ENCODE measurements at places on chromosomes 5 and 9.
A peak's percentile ranks its signal among the peaks of the same experiment; 100 is the strongest.

DNA sequence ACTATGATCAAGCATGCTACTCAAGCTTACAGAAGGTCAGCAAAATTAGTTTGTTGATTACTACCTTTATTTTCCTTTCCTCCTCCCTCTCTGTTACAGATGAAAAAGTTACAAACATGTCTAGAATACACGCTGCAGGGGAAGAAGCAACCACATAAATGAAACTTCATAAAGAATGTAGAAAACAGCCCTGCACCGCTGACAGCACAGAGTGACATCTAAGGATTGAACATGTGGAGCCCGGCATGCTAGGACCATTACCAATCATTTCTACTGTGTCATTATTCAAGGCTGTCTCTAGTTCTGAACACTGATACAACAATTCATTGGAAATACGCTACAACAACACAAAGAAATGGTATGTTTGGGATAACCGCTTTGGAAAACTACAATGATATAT, 261.1 kb downstream of the MLLT3 start:
- no peak for DNase-seq

- DNase-seq, result no peak
These were observed 9.7 kb downstream of the FAXDC2 start for GRCh38 chr5:154840435-154841272.

DNA sequence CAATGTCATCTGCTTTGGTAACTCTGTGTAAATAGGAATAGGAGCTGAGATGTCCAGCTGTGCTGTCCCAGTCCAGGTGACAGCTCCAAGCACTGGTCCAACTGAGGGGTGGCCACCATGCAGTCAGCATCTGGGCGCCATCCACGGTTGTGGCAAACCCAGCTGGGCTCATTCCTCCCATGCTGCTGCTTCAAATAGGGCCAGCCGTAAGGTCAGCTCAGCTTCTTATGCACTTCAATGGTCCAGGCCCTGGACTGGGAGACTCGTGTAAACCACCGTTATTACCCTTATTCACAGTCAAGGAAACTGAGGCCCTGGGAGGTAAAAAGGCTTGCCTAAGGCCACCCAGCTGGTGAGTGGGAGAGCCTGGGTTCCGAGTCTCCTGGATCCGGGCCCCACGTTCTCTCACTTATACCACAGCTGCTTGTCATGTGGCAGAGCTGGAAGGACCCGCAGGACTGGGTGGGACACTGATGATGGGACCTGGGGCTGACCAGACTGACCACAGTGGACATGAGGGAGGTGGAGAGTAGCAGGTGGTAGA, 38.7 kb upstream of the ANGPTL2 start:
- DNase-seq, result no peak

DNA sequence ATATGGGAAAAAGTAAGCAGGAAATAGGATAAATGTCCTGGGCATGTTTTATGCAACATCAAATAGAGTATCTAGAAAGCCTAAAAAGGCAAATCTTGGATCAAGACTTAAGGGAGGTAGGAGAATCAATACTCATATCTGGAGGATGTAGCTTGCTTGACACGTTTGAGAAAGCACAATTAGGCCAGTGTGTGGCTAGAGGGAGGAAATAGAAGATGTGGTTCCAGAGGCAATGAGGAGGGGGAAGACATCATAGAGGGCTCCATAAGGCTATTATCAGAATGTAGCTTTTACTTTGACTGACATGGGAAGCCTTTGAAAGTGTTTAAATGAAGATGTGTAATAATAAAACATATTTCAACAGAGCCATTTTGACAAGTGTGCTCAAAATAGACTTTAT, 200.7 kb upstream of the CDH12 start:
- no peak for DNase-seq

DNA sequence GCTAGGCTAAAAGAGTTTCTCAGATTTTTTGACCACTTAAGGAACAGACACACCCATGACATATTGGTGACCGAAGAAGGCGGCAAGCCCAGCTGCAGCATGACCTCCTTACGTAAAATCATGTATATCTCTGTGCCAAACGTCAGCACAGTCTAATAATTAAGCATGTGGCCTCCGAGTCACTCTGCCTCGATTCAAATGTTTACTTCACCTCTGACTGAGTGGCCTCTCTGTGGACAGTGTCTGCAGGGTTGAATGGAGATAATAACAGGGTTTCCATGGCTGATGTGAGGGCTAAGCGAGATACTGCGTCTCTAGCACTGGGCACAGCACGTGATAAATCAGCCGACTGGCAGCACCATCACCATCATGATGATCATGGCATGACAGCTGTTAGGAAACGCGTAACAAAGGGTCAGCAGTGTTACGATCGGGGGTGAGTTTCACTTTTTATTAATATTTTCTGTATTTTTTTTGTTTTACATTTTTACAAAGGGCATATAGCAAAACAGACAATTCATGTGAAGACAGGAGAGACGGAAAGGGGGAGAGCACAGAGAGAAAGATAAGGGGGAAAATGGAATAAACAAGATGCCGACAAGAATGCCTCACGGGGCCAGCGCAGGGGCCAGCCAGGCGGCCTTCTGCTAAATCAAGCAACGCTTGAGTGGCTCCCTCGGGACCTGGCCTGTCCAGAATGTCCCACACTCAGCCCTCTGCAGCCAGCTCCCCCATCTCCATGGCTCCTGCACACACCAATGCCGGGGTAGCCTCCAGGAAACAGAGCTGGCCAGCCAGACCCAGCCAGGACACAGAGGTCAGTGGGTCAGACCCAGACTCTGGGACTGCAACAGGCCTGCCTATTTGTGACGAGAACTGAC, 60.3 kb downstream of the ADAMTS2 start:
- no peak for DNase-seq

GRCh38 chr5:113221294-113222176, 213.3 kb downstream of the TSSK1B start:
- no peak for DNase-seq

GRCh38 chr9:90979138-90979551, 177.5 kb downstream of the SYK start:
- no peak for DNase-seq

DNA sequence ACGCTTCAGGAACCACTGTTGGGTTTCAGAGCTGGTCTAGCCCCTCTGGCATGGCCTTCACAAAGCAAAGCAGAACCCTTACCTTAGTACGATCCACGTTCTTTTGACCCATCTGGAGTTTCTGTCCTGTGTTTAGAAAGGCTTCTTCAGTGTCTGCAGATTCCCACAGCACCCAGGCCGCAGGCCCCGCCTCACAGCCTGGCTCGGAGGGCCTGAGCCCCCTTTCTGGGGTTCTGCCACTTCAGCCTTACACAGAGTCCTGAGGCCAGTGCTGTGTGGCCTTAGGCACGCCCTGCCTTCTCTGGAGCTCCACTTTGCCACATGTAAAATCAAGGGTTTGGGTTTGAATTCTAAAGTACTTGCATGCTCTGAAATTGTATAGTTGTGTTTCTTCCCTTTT, 31.6 kb upstream of the PRDM12 start:
- DNase-seq, result no peak

DNA sequence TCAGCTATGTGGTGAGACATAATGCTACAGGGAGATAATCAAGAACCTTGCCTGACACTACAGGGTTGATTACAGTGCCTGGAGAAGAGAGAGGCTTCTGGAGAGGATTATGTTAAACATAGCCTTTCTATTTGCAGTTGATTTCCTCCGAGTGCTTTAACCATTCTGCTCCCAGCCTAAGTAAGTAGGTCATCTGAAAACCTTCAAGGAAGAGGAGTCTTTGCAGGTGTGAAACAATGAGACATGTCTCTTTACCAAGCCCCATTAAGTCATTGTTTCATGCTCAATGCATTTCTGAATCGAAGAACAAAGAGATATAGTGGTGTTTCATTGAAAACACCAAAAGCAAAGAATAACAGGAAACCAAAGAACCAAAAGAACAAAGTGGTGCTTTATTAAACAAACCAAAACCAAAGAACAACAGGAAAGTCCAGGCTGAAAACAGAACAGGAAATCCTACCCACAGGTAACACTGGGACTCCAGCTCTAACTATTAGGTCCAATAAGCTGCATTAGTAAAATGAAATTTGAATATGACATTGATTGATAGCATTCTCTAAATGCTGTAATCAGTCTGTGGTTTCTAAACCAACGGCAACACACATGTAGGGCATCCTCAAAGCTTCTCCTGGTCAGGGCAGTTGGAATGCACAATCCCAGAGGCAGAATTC, 113.3 kb upstream of the SPATA31D4 start:
- DNase-seq, result no peak

DNA sequence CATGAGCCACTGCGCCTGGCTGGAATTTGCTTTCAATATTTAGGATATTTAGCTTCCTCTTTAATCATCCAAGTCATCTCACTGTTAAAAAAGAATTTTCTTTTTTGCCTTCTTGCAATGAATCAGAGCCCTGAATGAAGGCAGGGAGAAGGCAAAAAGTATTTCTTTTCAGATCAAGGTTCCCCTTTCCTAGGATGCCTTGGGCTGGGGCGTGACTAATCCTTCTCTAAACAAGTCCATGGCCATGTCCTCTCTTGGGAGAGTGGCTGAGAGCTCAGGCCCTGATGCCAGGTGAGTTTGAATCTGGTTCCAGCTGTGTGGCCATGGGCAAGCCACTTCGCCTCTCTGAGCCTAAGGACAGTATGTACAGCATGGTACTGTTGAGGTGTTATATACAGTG, 84.8 kb upstream of the NEURL1B start:
- DNase-seq, result no peak

GRCh38 chr9:437066-437465, 222.4 kb downstream of the DOCK8 start:
- DNase-seq, result no peak

GRCh38 chr5:86917117-86917579, 299.4 kb downstream of the COX7C start:
- no peak for DNase-seq

DNA sequence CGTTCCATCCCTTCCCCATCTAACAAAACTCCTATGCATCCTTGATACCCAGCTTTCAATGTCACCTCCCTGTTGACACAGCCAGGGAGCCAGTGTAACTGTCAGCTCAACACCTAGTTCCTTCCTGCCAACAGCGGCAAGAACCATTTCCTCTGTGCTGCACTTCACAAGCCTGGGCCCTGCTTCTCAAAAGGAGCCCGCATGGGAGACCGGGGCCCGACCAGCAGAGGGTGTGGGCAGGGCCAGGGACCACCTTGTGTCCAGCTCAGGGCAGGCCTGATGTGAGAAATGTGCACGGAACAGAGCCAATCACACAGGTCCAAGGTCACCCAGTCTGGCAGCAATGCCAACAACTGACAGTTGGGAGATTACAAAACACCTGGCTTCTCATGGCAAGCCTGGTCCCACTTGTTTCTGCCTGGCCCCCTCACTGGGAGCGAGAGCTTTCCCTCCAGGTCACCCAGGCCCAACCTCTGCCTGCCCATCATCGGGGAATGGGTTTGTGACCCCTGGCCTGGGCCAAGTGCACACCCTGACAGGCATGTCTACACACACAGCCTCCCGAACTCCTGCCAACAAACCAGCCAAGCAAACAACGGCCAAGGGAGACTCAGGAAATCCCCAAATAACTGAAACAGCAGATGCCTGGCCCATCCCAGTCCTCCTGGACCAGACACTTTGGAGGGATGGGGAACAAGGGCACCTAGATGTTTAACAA, 3.1 kb downstream of the RNF44 start:
- peak; percentile 54 for DNase-seq

GRCh38 chr5:39912906-39913305, 488.1 kb upstream of the DAB2 start:
- DNase-seq, result no peak

- no peak for DNase-seq
These were observed 55.7 kb downstream of the LHFPL2 start for GRCh38 chr5:78592735-78593386.

DNA sequence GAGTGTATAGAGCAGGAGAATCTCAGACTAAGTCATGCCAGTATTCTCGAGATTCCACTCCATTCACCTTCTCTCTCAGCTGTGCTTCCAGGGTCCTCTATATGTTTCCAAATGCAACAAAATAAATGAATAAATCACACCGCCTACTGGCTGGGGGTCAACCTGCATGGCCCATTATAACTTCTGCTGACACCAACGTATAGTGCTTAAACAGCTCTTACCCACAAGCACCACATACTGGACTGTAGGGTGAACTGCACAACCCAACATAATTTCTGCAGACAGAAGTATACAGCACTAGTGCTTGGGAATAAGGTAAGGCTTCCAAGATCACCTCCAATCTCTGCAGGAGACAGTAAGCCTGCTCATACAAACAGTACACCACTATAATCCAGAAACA, 33.1 kb upstream of the HTR4 start:
- DNase-seq, result no peak

GRCh38 chr5:53480416-53481158, at the start of gene FST:
TSS of gene FST (plus strand) at chr5:53480629. CDS start at chr5:53480792, 163 bp downstream.
- DNase-seq, result no peak

DNA sequence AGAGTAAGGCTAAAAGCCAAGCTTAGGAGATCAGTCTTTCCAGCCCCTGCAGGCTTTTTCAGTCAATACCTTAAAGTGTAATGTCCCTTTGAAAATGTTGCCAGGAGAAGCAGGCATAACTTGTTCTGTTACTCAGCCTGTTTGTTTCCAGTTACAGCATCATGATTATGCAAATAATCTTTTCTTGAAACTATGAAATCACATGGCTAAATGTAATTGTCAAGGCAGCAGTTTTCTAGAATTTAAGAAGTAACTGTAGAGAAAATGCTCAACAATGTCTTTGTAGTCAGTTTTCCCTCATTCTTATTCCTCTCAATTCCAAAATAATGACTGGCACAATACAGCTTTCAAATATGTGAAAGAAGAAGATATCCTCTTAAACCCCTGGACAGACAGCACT, 1.9 kb upstream of the GPR107 start:
- DNase-seq, result no peak

DNA sequence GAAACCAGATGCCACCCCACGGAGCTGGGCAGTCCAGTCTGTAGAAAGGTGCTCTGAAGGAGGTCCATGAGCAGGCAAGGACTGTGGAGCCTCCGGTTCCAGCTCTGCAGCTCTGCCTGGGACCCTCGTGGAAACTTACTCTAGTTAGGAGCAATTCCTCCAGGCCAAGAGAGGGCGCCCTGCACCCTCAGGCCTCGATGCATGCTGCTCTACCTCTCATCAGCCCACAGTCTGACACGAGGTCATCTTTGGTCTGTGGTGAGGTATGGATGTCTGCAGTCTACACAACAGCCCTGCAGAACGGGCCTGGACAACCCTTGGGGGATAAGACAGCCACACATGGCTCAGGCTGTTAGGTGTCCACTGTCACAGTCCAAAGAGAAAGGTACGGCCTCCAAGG, 50.6 kb upstream of the UBTD2 start:
- DNase-seq, result no peak

DNA sequence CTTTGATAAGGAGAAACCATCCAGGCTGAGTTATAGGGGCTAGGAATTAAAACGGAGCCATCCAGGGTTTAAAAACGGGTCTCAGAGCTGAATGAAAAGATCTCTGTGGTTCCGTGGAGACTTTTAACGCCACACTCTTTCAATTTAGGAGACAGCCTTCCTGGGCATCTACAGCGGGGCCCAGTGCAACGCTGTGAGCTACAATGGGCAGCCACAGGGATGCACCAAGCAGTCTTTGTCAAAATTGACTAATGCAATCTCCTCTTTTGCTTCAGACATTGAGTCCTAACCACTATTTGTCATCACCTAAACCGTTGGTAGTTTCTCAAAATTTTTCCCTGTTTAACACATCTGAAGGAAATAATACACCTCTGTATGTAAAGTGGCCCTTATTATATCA, 96.6 kb upstream of the ABCA1 start:
- no peak for DNase-seq

- no peak for DNase-seq
These were observed 27.1 kb upstream of the PTGER4 start for GRCh38 chr5:40652441-40653220.

GRCh38 chr9:135309763-135310125, 169.8 kb upstream of the PPP1R26 start:
- DNase-seq, result no peak

All from effector CD4-positive, alpha-beta T cell (primary cell).